ENCODE measurements at places on chromosomes 3 and 15.

DNA sequence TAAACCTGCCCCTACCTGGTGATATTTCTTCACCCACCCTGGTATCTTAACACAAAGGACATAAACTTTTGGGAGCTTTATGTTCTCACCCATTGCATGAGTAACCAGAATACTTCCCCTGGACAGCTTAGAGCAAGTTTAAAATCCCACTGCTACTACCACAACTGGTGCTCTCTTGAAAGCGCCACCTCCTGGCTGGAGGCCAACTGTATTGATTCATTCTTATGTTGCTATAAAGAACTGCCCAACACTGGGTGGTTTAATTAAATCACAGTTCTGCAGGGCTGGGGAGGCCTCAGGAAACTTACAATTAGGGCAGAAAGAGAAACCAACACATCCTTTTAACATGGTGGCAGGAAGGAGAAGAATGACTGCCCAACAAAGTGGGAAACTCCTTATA lies 592.4 kb downstream of the EPHA3 start:
- DNase-seq: no peak

DNA sequence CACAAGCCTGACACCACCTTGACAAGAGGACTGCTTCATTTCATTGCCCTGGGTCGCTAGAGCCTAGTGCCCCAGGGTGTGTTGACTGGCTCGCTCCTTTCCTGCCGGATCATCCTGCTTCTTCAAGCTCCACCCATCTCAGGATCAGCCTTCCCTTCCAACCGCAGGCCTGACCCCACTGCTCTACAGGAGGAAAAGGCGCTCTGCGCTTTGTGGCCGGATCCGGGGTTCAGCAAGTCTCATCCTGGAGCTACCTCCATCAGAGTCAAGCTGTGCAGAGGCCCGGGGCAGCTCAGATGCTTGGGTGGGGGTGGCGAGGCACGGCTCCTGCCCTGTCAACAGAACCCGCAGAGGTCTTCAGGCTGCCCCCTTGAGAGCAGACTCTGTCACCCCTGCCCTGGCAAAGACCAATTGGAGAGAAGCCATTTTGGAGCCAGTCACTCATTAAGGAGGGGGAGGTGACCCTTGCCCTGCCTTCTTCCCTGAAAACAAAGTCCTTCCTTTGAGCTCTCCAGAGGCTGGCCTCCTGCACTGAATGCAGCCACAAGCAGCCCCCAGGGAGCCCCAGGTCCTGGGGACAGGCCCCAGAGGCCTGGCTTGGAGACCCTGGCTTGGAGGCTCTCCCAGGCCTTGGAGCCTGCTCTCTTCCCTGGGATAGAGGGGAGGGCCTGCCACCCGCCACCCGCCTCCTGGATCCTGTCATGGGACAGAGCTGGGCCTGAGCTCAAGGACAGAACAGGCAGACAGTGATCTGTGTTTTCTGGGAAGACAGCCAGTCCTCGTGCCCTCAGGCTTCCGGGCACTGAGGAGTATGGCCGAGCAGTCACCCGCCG lies 80.3 kb downstream of the CPN2 start:
- no peak for DNase-seq

GRCh38 chr3:12898290-12898964 lies 57.1 kb upstream of the RPL32 start:
- DNase-seq: no peak

DNA sequence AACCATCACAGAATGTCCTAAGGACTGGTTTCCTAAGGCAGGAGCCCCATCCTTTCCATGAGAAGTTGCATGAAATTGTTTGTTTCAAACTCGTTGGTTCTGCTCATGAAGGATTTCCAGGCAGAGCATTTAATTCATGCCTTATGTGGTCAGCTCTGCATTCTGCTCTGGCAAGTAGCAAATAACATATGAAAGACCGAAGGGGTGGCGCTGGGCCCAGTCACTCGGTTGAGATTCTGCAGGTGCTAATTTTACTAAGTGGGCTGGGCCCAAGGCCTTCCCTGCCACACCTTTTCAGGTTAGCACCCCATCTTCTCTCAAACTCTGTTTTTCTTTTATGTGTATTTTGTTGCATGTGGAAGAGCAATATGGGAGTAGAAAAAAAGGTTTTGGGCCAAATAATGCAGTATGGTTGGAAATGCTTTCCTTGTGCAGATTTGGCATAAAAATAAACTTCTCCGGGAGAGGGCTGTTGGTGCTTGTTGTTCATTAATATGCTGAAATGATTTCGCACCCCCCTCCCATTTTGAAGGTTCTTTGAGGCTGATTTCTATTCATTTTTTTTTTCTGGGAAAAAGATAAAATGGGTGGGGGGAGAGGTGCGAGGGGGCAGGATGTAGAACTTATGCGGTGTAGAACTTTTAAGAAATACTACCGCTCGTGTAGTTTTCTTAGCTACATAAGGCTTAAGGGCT lies 182.9 kb upstream of the FEZF2 start:
- no peak for DNase-seq

GRCh38 chr3:45597171-45597570 lies 2.6 kb downstream of the LIMD1 start:
- DNase-seq: no peak

DNA sequence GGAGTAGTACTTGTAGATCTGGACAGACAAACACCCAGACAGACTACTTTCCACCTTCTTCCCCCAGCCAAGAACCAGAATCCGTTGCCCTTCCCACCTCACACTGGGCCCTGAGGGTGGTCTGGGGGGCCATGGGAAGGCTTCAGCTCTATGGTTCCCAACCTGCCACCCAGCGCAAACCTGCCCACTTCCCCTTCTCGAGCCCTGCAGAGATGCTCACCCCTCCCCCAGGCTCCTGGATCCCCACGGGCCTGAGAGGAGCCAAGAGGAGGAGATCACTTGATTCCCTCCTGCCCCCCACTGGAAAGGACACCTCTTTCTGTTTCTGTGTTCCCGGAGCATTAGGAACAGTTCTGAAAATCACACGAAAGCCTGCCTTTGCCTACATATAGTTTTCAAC lies 8.7 kb downstream of the STRA6 start:
- no peak for DNase-seq
